ENCODE measurements at places on chromosomes 2 and 18.

DNA sequence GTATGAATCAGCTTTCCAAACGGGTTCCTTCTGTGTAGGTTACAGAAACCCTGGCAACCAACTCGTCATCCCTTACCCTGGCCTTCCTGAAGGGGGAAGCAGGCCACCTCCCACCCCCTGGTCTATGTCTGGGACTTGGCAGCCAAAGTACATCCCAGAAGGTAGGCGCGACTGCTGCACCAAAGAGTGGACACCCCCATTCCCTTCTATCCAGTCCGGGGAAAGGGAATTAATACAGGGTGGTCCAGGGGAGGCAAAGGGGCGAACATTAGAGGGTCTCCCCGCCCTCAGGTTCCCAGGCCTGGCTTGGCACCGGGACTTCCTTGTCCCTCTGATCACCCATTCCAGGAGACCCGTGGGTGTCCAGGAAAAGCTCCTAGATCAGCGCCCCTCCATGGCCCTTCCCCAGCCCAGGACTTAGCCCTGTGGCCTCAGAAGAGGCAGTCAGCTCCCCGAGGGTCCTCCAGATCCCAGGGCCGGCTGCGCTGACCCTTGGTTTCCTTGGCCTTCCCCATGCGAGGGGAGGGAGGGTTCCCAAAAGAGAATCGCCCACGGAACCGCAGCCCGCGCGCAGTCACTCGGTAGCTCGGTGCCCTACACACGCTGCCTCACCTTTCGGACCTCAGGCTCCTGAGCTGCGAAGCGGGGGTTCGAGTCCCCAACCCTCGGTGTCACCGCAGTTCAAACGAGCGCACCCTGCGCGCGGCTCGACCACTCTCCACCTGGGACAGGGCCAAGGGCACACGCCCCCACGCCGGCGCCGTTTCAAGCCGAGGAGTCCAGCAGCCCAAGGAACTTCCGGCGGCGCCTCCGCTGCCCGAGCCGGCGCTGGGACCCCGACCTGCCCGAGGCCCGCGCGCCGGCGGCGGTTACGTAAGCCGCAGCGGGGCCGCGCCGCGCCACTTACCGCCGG, at the start of gene PER2:
PER2 (minus strand) TSS at position 874 of the 913 bp plus-strand sequence. CDS start 10,674 bp downstream, outside the sequence.
- peak; percentile 71 for DNase-seq

DNA sequence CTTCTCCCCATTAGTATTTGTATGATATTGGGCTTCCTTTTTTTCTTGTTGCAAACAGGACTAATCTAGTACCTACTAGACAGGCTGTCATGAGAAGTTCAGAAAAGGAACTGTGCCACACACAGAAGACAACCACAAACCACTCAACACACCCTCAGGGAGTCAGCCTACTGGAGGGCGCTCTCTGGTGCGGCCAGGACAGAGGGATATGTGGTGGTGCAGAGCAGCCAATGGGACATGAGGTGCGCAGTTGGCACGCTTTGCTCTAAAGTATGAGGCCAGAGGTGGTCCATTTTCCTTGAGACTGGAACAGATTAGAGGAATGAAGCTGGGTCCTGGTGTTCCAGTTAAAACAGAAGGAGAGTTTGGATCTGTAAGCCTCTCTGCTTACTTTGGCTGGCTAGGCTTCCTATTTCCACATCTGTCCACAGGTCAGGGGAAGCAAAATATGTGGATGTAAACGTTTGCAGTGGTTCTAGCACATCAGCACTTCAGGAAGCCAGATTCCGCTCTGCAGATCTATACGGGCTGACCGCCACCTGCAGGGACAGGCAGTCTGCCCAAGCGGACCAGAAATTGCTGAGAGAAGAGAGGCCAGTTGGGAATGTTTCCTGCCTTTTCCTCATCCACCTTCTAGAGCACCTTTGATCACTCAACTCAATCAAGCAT, 114.1 kb downstream of the GFPT1 start:
- DNase-seq, result peak; percentile 46

DNA sequence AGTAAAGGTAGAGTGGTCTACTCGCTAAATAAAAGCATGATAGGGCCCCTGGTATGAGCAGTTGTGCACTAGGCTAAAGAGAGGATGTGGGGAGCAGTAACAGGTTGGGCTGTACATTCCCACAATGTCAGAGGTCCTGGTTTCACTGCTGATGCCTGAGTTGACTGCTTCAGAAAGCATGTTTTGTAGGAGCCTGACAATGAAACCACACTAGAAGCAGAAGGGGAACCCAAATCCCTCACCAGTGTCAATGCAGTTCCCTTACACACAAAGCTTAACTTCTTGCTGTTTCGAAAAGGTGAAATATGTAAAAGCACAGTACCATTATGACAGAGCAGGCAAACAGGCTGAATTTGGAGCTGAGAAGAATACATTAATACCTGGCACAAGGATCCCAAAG, 291.7 kb upstream of the KYNU start:
- DNase-seq, result peak; percentile 2

GRCh38 chr2:8249141-8249540, 432.7 kb upstream of the ID2 start:
- peak; percentile 28 for DNase-seq

DNA sequence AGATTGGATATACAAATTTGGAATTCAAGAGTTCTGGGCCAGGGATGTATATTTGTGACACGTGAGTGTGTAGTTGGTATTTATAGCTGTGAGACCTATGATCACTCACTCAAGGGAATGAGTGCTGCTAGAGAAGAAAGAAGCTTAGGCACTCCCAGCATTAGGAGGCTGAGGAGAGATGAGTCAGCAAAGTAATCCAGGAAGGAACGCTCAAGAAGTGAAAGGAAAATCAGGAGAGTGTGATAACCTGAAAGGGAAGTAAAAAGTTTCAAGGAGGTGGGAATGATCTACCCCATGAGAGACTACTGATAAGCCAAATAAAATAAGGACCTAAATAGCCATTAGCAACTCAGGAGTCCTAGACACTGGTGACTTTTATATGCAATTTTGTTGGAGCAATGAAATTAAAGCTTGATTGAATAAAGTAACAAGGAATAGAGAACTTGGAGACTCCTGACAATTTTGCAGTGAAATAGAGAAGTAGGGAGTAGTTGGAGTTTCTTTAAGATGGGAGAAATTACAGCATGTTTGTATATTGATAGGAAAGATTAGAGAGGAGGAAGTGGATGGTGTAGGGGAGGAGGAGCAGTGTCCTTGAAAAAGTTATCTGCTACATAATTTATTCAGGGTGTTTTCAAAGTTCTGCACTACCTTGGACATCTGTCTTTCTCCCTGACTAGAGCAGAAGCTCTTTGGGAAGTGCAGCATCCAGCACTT, 89.9 kb downstream of the UBE2E3 start:
- DNase-seq, result no peak

DNA sequence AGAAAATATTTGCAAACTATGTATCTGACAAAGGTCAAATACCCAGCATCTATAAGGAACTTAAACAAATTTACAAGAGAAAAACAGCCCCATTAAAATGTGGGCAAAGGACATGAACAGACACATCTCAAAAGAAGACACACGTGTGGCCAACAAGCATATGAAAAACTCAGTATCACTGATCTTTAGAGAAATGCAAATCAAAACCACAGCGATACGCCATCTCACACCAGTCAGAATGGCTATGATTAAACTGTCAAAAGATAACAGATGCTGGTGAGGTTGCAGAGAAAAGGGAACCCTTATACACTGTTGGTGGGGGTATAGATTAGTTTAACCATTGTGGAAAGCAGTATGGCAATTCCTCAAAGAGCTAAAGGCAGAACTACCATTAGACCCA, 64.3 kb upstream of the RBMS1 start:
- DNase-seq, result no peak

DNA sequence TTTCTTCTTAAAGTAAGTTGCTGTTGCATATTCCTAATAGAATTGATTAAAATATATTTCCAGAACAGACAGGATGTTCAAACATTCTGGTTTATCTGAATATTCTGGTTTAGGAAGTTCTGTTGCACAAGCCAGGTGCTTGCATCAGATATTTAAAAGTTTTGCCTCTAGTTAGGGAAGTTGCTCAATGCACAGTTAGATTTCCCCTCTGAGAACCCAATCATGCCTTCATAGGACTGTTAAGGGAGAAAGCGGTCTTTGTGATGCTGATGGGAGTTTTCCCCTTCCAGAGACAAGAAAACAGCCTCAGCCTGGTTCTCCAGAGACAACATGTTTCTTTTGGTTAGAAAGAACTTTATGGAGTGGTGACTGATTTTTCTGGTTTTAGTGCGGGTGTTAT, 65.6 kb upstream of the REV1 start:
- no peak for DNase-seq

- DNase-seq, result no peak
Observed at GRCh38 chr18:34772887-34773286, 62.8 kb downstream of the DTNA start.

DNA sequence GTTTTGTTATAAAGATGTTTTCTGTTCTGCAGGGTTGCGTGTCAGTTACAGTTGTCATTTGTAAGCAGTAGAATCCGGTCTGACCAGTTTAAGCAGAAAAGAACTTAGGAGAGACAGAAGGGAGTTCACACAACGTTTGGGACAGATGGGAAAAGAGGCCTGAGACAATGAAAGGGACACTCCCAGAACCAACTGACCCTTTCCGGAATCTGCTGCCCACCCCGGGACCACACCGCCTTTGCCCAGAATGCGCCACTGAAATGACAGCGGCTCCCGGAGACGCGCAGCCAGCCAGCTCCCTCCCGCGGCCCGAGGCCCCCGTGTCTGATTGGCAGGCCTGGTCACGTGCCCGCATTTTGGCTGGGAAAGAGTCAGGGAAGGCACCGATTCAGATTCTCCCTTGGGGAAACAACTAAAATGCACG, 244.6 kb downstream of the BCL2 start:
- DNase-seq, result peak; percentile 84

DNA sequence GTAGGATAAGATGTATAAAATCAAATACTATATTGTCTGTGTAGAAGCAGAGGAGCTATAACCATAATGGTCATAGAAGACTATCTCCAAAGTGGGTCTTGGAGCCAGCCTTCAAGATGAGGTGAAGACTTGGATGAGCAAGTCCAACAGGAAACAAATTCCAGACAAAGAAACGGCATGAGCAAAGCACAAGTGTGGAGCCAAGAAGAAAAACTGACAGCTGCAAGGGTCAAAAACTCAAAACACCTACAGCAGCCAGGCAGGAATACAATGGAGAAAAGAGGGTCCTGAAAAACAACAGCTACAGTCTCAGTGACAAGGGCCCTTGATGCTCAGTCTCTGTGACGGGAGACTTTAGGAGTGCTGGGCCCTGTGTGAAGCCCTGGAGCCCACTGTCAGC, 102.4 kb downstream of the STK39 start:
- no peak for DNase-seq

DNA sequence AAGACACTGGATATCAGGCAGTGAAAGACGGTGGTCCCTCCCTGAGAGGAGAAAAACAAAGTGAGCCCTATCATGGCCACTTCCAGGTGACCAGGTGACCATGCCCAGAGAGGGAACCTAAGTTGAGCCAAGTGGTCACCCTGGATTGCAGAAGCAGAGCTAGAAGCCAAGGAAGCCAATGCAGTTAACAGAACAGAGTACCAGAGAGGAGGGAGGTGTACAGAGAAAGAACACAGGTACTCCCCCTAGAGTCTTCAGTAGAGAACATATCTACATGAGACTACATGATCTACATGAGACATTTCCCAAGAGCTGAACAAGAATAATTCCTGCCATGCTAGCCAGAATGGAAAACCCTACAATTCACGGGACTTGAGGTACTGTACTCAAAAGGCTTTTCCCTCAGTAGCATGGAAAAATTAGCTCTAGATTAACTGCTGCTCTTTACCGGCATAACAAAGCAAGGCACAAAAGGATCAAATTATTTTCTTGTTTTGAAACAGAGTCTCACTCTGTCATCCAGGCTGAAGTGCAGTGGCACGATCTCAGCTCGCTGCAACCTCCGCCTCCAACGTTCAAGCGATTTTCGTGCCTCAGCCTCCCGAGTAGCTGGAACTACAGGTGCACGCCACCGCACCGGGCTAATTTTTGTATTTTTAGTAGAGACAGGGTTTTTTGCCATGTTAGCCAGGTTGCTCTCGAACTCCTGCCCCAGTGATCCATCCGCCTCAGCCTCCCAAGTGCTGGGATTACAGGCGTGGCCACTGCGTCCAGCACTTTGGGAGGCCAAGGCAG, 23.5 kb downstream of the ROCK2 start:
- no peak for DNase-seq

DNA sequence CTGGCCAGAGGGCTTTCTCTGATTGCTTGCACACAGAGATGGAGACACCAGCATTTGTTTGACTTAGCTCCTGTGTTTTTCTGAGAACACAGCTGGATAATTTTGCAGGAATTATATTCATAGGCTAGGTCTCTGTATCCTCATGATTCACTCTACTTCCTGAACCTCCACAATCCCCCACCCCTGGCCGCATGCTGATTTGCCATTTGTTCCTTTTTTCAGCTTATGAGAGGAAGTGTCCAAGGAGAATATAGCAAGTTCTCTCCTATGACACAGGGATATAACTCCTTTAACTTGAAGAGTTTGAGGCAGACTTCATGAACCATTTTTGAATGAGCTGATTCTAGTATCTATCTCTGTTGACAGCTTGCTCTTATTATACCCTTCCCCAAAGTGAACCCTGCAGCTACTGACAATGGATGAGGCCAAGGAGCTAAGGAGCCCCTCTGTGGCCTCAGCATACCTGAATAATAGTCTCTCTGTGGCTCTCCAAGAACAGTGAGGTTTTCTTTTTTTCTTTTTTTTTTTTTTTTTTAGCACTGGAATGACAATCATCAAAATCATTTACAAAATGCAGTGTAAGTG, 15.4 kb downstream of the CAVIN2 start:
- no peak for DNase-seq

- no peak for DNase-seq
Observed at GRCh38 chr2:26561918-26562810, 79.0 kb downstream of the CIB4 start.

DNA sequence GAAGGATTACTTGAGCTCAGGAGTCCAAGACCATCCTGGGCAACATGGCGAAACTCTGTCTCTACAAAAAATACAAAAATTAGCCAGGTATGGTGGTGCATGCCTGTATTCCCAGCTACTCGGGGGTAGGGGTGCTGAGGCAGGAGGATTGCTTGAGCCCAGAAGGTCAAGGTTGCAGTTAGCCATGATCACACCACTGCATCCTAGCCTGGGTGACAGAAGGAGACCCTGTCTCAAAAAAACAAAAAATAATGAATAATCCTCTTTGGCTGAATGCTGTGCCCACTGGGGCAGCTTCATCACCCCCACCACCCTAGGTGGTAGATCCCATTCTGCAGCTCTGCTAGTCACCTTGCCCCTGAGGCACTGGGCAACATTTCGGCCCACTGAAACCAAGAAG, 109.4 kb downstream of the ZFP36L2 start:
- no peak for DNase-seq

DNA sequence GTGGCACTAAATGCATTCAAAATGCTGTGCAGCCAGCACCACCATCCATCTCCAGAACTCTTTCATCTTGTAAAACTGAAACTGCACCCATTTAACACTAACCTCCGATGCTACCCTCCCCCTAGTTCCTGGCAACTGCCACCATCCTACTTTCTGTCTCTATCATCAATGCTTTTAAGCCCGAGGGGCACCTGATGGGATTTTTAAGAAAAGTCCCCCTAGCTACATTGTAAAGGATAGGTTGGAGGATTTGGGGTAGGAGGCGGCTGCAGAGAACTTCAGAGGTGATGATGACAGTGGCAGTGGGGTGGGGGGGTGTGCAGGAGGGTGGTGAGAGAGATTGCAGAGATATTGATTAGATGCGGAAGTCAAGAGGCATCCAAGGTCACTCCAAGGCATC, 10.8 kb upstream of the YWHAQ start:
- no peak for DNase-seq

All from Ammon's horn (tissue), 1 donor.